ENCODE measurements at places on chromosomes 3 and 15.

GRCh38 chr3:53046171-53047170 lies 598 bp upstream of the SFMBT1 start:
- DNase-seq = peak; percentile 59

DNA sequence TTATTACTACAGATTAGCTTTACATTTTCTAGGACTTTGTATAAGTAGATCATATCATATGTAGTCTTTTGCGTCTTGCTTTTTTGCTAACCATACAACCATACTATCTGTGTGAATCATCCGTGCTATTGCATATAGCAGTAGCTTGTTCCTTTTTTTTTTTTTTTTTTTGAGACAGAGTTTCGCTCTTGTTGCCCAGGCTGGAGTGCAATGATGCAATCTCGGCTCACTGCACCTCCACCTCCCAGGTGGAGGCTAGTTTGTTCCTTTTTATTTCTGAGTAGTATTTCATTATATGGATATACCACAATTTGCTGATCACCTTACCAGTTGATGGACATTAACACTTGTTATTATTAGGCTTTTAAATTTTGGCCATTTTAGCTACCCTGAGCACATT lies 54.5 kb upstream of the TBL1XR1 start:
- no peak for DNase-seq

DNA sequence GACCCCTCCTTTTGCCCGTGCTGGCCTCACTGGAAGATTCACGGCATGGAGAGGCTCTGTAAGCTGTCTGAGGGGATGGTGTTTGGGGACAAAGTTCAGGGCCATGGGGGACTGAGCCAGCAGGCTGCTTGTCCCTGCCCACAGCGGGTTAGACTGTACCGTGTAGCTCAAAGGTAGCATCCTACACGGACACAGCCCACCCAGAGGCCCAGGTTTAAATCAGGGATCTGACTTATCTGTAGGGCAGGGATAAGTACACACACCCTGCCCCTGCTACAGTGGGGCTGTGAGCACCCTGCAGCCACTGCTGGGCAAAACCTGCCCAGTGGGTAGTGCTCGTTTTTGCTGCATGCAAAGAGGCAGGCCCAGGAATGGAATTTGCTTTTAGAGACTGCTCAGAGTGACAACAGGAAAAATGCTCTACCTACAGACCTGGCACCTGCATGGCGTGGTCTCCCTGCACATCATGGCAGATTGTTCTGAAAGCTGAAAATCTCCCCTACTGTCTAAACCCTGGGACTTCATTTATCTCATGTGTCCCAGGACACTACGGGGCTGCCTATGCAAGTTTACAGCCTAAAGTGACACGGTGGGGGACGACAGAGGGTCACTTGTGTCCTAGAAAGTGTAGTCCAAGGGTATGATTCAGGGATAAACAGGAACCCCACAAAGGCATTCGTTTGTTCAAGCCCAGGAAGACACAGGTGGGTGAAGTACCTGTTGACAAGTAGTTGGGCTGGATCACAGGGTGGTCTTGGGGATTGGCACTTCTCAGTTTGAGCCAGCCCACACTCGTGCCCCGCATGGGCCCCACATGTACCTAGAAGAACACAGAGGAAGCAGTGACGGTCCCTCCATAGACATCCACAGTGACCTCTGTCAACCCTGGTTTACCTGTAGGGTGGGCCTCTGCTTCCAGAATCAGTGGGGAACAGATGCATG lies 27.7 kb downstream of the CHDH start:
- DNase-seq = no peak

DNA sequence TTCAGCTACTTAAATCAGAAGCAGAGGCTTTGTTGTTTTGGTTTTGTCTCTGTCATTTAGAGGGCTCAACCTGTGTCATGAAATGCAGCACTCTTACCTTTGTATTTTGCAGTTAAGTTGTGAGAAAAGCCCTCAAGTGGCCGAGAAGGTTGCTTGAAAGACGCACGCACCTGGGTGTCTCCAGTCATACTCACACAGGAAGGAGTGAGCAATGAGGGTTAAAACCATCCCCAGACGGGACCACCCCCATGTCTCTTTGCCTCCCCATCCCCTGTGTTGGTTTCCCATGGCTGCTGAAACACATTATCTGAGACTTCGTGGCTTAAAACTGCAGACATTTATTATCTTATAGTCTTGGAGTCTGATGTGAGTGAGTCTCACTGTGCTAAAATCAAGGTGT lies 376.1 kb upstream of the CFAP20DC start:
- no peak for DNase-seq

DNA sequence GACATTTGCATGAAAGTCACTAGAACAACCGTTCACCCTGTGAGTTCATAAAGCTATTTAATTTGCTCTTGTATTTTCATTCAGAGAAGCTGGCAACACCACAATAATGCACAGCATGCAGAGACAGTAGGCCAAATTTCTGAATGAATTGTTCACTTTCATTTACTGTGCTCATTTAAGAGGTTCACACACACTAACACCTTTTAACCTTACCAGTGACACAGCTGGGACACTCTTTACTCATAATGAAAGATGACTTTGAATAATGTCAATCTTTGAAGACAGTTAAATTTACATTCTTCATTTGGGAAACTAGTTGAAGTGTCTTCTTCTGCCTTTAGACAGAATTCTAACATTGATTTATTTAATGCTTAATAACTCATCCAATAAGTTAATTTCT lies 95.7 kb downstream of the ROBO1 start:
- DNase-seq = no peak

DNA sequence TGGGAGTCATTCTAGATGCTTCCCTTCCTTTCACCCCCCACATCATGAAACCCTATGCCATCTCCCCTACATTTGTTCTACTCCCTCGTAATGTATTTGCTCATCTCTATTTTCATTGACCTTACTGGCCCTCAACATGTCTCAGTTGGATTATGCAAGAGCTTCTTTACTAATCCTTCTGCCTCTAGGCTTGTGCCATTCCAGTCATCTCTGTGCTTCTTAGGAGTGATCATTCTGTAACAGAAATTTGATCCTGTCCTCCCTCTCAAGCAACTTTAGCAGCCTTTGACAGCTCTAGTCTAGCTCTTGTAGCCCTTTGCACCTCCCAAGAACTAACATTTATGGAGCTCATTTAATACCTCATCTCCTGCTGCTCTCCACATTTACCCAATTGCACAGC lies 64.7 kb downstream of the ISL2 start:
- no peak for DNase-seq

DNA sequence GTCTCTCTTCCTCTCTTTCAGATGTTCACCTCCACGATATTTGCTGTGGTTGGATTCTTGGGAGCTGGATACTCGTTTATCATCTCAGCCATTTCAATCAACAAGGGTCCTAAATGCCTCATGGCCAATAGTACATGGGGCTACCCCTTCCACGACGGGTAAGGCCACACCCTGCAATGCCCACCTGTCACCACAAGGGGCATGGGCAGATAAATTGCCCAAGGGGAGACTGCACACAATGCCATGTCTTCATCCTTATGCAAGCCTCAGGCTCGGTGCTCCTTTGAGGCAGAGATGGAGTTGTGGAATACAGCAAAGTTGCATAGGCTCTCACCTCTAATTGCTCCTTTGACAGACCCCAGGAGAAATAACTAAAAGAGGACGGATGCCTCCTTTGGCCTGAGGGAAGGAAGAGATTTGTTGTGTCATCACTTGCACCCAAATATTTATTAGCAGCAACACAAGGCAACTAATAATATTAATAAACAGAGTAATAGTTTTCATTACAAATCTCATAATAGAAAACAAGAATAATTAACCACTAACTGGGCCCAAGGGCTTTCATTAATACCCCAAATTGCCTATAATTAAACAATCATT lies 13.2 kb downstream of the TM4SF4 start:
- DNase-seq = no peak

GRCh38 chr15:63052077-63052841 lies 9.7 kb downstream of the TPM1 start:
- DNase-seq = no peak

DNA sequence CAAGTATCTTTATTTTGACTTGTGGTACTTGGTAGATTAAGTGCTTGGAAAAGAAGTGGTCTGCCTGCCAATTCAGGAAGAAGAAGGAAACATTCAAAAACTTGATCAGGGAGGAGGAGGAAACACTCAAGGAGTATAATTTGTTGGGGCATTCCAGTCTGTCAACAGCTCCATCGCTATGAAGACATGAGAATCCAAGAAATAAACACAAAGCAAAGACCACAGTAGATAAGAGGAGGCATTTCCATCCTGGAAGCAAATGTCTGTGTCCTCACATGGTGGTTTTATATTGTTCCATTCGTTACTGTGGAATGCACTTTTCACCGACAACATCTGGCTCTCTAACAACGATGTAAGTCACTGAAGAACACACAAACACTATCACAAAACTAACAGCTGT lies 176.1 kb upstream of the FRMD4B start:
- no peak for DNase-seq

DNA sequence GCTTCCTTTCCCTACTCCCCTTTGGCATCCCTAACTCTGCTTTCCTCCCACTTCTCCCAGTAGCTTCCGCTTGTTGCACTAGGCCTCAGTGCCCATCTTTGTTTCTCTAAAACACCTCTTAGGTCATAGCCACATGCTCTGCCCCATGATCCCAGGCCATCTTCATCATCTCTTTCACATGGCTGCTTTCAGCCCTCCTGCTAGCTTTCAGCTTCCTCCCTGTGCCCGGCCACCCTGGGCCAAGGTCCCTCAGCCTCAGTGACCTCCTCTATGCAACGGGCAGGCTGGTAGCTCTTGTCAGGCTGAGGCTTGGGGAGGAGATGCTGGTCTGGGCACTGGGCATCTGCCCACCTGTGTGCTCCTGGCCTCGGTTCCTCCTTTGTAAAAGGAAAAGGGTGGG lies 2.3 kb downstream of the PLEKHO2 start:
- DNase-seq = no peak

DNA sequence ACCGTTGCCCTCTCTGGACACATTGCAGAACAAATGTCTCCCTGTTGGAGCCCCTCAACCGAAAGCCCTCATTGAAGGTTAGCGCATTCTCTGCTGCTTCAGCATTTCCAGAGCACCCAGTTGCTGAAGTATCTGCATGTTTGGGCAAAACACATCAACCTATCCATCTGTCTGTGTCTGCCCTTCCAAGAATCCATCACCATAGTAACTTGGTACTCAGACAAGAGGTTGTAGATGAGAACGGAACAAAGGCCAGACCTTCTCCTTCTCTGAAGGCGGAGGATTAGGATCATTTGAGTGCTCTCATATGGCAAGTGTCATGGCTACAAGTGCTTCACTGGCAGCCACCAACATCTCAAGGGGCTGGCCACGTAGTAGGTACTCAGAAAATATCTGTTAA lies 23.1 kb upstream of the RHO start:
- DNase-seq = no peak

- no peak for DNase-seq
Observed at GRCh38 chr3:134449277-134449676, 36.5 kb downstream of the ANAPC13 start.

DNA sequence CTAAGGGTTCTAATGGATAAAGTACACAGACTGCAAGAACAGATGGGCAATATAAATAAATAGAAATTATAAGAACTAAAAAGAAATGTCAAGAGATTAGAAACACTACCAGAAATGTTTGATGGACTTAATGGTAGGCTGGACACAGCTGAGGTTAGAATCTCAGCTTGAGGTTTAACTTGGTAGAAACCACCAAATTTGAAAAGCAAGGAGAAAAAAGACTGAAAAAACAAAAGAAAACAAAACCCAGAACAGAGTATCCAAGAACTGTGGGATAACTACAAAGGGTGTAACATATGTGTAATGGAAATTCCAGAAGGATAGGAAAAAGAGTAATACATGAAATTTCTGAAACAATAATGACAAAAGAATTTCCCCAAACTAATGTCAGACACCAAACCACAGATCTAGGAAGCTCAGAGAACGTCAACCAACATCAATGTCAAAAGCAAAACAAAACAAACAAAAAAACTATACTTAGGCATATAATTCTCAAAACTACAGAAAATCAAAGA lies 35.0 kb downstream of the RFX7 start:
- no peak for DNase-seq

DNA sequence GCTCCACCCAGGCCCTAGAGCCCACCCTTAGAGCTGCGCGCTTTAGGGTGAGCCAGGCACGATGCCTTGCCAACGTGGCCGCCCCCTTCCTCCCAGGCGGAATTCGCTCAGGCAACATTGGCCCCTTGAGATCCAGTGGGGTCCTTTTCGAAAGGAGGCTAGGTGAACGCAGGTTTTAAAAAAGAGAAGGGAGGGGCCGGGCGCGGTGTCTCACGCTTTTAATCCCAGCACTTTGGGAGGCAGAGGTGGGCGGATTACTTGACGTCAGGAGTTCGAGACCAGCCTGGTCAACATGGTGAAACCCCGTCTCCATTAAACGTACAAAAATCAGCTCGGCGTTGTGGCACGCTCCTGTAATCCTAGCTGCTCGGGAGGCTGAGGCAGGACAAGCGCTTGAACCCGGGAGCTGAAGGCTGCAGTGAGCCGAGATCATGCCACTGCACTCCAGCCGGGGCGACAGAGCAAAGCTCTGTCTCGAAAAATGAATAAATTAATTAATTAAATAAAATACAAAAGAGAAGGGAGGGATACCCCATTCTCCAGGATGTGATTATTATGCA lies 984 bp upstream of the RPP25 start:
- no peak for DNase-seq

DNA sequence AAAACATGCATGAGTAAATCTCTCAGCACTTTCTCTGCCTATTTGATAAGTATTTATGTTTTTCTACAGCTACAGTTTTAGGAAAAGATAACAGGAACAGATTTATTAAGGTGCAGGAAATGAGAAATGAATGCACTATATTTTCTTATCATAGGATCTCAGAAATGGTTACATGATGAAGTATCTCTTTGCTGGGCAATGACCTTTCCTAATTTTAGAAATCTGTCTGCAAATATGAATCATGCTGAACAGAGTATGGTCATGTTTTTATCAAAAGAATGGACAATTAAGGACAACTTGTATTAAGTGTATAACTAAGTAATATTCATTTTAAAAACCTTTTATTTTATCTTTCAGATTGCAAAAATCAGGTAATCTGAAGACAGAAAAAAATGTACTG lies 53.8 kb upstream of the SPPL2A start:
- no peak for DNase-seq

DNA sequence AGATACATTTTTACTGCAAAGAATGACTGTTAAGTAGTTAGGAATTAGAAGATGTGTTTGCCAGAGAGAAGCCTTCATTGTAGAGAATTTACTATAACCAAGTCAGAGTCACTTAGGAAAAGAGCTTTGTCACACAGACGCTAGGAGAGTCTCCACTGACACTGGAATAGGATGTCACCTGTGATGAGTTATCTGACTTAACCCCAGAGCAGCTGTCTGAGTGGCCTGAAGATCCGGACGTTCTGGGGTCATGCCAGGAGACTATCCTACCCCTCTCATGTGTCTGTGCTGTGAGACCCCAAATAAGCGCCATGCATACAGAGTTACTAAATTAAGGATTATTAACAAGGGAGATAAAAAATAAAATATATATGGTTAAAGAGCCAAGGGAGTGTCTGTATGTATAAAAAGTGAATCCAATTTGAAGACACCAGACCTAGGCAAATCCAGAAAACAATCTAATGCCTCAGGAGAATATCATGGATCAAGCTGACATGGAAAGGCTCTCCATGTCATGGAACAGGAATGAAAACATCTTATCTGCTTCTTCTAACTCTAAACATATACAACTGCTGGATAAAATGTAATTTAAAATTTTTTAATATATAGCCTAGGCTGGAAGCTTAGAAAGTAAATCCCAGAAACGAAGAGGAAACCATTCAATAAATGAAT lies 43.5 kb downstream of the ITGB5 start:
- DNase-seq = no peak

Data from activated gamma-delta T cell (primary cell).